T-helper 17 cell (primary cell): ENCODE measurements at places on chromosomes 4 and X.

DNA sequence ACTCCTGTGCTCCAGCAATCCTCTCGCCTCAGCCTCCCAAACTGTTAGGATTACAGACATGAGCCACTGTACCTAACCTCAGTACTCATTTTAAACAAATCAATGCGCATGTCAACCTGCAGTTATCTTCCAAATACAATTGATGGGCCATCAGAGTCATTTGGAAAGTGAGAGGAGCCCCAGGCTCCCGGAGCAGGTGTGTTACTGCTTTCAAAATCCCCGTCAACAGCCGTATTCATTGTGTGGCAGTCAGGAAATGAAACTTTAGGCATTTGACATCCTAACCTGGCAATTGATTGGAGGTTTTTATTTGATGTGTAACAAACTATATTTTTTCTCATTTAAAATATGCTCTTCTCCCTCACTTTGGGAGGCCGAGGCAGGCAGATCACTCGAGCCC lies 623.6 kb upstream of the TENM3 start:
- no peak for DNase-seq

DNA sequence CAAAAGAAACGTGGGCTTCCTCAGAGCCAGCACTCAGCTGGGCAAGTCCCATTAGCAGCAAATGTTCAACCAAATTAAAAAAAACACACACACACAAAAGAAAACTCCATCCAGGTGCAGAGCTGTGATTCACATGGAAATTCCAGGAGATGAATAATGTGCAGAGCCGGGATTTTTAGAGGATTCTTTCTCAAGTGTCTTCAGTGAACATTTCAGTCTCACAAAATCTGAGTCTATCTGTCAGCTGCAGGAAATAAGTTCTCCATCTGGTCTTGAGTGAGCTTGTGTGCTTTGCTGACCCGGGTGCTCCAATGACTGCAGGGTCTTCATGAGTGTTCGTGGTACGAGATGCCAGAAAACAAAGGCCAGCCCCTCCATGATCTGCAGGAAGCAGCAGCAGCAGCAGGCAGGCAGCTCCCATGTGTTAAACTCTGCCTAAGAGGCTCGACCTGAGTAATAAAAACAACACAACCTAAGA lies 44.3 kb downstream of the RASGEF1B start:
- no peak for DNase-seq

DNA sequence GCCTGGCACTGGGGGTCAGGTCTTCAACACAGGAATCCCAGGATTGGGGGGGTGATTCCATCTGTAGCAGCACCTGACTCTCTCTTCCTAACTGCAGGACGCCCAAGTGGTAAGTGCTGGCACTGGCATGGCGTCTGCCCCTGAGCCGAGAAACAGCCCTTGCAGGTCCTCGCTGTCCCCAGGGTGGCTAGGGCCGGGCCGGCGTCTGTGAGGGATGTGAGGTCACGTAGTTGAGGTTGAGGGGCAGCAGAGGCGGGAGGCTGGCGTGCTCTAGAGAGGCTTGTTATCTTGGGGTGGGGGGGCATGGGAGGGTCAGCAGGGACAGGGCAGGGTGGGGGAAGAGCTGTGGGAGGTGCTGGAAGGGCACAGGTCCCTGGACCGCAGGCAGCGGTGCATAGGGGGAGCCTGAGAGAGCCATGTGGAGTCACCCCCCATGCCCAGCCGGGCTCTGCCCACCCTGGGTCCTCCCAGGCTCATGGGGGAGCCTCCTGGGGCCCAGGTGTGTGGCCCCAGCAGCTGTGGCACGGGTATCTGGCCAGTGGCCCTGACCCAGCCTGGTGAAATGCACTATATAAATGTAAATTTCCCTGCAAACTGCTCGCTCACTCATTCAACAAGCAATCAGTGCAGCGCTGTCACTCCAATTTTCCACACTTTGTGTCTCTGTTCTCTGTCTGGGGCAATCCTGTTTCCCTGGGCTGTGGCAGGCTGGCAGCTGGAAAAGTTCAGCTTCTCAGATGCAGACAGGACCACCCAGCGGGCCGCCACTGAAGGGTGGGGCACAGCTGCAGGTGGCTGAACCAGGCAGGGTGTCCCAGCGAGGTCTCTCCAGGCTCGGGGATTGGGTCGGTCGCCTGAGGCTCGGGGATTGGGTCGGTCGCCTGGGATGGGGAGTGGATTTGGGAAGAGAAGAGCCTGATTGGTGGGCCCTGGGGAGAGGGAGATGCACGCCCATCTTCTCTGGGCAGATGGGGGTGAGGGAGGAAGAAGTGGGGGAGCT lies 102.2 kb upstream of the NKX1-1 start:
- no peak for DNase-seq

GRCh38 chr4:1596393-1596792 lies 87.7 kb downstream of the FAM53A start:
- no peak for DNase-seq

GRCh38 chrX:13147147-13147546 lies 102.7 kb upstream of the FAM9C start:
- no peak for DNase-seq

DNA sequence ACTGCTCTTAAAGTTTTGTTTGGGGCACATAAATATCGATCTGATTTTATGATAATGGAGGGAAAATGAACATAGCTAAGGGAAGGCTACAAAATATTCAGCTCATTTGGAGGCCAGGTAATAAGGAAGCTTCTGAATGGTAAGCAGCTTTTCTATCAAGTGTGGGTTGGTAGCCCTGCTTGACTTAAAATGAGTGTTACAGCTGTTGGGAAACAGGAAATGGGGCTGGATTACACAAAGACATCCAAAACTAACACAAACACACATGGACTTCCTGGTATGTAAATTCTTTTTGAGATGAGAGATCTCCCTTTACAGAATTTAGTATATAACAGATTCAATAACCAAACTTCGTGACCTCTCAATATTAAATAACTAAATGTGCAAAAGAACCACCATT lies 58.0 kb downstream of the FGF16 start:
- DNase-seq: no peak

- DNase-seq: no peak
Observed at GRCh38 chr4:2923141-2923551, 40.1 kb downstream of the NOP14 start.

DNA sequence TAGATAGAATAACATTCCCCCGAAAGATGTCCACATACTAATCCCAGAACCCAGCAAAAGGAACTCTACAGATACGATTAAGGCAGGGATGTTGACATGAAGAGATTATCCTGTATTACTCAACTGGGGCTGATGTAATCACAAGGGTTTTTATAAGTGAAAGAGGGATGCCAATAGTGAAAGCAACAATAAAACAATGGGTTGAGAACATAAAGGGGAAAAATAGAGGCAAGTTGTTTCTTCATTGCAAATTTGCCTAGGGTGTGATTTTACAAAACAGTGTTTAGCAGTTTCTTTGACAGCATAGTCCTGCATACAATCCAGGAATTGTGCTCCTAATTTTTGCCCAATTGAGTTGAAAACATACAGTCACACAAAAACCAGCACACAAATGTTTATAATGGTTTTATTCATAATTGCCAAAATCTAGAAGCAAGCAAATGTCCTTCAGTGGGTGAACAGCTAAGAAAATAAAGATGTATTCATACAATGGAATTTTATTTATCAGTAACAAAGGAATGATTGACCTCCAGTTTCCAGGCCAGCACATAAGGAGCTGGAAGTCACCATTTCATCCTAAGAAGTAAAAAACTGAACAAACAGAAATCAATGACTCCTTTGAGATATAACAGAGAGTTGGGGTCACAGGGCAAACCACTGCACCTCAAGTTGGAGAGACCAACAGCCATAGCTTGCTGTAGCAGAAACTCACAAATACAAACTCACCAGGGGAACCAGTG lies 107.2 kb downstream of the CENPC start:
- DNase-seq: no peak

DNA sequence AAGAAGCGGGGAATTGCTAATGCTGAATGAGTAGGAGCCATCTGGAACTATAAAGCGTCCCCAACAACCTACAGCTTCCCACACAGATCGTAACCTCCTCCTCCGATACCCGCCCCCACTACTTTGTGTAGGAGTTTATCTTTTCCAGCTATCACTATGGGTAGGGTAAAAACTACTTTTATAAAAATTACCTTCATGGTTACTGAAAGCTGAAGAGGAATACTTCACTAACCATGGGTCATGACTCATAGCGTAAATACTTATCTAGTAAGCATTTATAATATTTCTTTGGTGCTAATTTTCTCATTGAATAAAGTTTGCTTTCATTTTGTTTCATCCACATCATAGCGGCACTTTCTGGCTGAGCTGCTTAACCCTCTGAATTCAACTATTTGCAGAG lies 79.4 kb upstream of the TNIP3 start:
- no peak for DNase-seq

GRCh38 chr4:76558396-76559235 lies 123.6 kb downstream of the SHROOM3 start:
- no peak for DNase-seq

DNA sequence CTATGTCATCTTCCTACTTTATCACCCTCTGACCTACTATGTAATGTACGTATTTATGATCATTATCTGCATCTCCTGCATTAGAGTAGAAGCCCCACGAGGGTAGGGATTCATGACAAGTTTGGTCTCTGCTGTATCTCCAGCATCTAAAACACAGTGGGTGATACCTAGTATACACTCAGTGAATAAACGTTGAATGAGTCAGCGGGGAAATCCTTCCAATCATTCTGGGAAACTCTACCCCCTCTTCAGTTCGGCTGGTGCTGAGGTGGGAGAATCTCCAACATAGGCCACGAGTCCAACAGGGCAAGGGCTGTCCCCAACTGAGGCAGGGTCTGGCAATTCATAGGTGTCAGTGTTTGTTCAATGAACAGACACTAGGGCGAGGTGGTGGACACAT lies 74.4 kb upstream of the EFNB1 start:
- no peak for DNase-seq
